A549 treated with CORT108297 at 1 μM for 4 hours (cell line): ENCODE measurements at places on chromosomes 2 and 18. TPM values are rescaled to one million over a fixed set of nuclear protein-coding genes. Genes with fewer than 3 reads are reported as not detected.

CRIM1 gene
- total RNA-seq = 106 to 182 TPM (median 145 TPM) in 5 replicates

ANKAR gene
- total RNA-seq = 0.68 to 2.3 TPM (median 1.7 TPM) in 5 replicates

UPP2 gene
- not detected in 5 replicates for total RNA-seq

CLEC4F gene
- total RNA-seq = not detected in 5 replicates

ACVR1C gene
- 0.02 TPM in 3 of 5 replicates, not detected in the others for total RNA-seq

BUB1 gene
- 37.4 to 50.0 TPM (median 43.9 TPM) in 5 replicates for total RNA-seq

IL1R2 gene
- 0.53 to 0.97 TPM (median 0.68 TPM) in 5 replicates for total RNA-seq

ERFE gene
- 5.1 to 10.4 TPM (median 7.6 TPM) in 5 replicates for total RNA-seq
